ENCODE measurements at places on chromosomes 13 and 19.

- DNase-seq = no peak
These were observed 366.8 kb downstream of the DCT start for GRCh38 chr13:94112731-94113130.

DNA sequence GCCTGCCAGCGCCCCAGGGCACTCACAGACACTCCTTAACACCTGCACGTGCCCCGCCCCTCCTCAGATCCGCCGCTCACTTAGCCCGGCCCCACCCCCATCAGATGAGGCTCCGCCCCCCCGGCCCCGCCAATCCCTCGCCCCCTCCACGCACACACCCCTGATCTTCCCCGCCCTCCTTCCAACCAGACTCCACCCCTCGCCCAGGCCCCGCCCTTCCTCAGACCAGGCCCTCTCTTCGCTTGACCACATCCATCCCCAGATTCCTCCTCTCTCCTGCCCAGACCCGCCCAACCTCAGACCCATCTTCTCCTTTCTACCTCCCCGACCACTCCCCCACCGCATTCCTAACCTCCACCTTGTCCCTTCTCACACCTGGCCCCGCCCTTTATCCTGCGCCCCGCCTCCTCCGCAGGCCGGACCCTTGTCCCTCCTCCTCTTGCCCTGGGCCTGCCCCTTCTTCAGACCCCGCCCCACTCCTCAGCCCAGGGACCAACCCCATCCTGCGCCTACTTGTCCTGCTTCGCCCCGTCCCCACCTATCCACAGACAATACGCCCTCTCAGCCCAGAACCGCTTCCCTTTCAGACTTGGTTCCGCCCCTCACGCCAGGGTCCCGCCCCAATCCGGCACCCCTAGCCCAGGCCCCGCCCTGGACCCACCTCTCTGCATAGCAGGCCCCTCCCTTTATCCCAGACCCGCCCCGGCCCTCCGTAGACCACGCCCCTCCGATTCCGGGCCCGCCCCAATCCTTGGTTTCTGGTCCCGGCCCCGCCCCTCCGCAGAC lies 452 bp upstream of the KLHL26 start:
- peak; percentile 96 for DNase-seq

DNA sequence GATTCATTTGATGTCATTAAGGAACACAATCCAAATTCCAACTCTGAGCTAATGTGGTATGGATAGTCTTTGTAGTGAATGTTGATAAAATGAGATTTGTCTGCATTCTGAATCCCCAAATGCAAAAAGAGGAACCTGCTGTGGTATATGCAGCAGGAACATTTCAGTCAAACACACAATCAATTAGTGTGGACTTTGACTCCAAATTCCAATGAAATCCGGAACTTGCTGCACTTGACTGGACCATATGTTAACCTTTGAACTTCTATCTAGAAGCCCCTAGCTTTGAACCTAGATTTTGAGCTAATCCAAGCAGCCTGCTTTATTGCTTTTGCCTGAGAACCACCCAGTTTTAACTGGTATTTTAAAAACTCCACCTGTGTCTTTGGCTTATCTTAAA lies 341.3 kb downstream of the SPRY2 start:
- no peak for DNase-seq

DNA sequence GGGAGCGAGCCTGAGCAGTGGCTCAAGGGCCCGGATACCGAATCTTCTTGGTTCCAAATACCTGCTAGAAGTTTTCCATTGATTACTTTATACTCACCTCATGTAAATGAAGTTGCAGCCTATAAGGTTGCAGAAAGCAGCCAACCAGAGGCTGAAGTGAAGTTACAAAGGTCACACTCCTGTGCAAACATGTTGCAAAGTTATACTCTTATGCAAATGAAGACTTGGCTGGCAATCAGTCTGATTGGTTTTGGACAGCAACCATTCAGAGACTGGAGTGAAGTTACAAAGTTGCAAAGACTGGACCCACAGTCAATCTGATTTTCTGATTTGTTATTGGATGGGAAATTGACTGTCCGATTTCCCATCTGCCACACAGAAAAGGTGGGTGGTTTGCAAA lies 152.5 kb downstream of the GGACT start:
- no peak for DNase-seq

- DNase-seq = no peak
These were observed 32.2 kb downstream of the RCBTB2 start for GRCh38 chr13:48500652-48501197.

GRCh38 chr13:34751492-34751891 lies 190.6 kb upstream of the NBEA start:
- no peak for DNase-seq

- DNase-seq = no peak
These were observed 62.3 kb downstream of the KCTD15 start for GRCh38 chr19:33859016-33859415.

GRCh38 chr13:71524613-71525304 lies 342.2 kb downstream of the DACH1 start:
- DNase-seq = no peak

DNA sequence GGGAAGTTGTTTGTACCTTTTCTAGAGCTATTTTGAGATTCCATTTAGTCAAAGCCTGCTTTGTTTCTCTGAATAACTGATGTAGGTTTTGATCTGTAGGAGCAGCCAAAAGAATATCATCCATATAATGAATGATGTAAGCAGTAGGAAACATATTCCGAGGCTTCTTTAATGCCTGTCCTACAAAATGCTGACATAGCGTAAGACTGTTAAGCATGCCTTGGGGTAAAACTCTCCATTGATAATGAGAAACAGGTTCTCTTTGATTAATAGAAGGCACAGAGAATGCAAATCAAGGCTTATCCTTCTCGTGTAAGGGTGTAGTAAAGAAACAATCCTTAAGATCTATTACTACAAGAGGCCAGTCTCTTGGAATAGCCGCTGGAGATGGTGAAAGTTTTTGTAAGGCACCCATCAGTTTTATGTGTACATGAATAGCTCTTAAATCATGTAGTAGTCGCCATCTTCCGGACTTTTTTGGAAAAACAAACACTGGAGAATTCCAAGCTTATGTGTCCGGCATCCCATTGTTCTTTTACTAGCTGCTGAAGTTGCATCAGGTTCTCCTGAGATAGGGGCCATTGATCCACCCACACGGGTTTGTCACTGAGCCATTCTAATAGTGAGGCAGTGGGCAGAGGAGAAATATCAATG lies 13.5 kb downstream of the FPR3 start:
- no peak for DNase-seq

GRCh38 chr13:66835040-66835628 lies 395.0 kb downstream of the PCDH9 start:
- DNase-seq = no peak

GRCh38 chr19:2227415-2228156 lies 8.5 kb downstream of the PLEKHJ1 start:
- no peak for DNase-seq

DNA sequence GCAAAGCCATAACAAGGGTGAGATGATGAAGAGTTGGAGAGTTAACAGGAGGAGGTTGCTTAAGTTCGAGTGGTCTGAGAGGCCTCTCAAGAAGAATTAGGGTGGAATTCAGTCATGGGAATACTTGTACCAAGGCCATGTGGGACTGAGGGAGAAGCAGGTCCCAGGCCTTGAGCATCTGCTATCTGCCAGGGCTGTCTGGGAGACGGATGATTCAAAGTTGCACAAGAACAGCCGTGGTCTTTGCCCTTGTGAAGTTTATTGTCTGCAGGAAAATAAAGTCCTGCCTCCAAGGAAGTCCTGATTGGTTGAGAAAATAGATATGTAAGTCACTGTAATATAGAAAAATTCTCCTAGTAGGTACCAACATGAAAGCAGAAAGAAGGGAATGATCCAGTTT lies 178.8 kb upstream of the RFC3 start:
- no peak for DNase-seq

GRCh38 chr19:30879225-30879624 lies 470.0 kb downstream of the TSHZ3 start:
- no peak for DNase-seq

DNA sequence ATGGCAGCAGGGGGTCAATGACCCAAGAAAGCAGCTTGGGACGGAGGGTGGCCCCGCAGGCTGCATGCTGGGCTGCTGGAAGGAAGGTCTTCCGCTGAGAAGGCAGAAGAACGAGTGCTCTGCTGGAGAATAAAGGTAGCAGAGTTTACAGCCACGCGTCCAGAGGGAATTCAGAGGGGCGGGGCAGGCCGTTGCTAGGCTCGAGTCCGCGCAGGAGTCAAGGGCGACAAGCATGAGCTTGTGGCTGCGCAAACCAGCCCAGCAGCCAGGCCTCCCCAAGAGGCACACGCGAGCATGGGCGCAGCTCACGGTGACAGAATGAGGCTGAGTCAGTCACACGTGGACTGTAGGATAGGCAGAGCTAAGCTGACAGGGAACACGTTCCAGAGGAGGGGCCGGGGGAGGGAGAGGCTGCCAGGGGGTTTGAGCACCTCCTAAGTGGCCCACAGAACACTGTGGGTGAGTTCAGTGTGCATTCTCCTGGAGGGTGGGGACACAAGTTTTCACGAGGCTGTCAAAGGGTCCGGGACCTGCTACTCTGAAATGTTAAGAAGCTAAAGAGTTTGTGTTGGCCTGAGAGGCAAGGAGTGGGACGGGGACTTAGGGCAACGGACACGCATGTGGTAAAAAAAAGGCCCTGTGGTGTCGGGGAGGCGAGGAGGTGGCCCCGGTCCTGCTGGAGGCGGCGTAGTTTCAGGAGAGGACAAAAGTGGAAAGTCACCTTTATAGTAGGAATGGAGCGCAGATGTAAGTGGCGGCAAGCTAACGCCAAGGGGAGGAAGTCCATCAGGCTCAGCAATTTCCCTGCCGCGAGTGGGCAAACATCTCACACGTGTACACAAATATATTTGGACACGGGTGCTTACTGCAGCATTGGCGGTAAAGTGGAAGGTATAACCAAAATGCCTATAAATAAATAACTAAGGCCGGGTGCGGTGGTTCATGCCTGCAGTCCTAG lies 17.7 kb downstream of the RFX2 start:
- no peak for DNase-seq

DNA sequence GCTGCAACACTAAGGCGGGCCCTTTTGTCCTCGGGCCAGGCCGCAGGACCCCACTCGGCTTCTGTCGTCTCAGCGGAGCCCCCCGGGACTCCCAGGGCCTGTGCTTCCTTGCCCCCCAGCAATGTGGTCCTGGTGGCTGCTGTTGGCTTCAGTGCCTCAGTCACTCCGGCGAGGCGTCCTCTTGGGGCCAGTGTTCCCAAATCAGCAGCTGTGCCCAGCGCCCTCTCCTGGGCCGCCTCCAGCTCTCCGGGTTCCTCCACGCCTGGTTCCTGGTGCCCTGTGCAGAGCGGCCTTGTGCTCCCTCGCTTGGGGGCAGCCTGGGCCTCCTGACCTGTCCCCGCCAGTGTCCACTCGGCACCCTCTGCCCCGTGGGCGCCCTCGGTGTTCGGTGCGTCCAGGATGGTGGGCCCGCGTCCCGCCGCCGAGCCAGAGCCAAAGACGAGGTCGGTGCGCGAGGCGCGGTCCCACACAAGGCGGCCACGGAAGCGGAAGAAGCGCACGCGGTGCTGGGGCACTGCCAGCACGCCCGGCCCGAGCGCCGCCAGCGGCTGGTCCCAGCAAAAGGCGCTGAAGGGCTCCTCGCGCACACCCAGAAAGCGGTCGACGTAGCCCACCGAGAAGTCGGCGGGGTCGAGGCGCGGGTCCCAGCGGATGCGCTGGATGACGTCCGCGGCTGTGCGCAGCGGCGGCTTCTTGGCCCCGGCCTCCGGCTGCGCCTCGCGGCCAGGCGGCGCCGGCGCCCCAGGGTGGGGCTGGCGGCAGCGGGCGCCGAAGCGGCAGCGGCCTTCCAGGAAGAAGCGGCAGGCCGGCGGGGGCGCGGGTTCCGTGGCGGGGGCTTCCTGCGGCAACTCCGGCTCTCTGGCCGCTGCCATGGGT lies 685 bp downstream of the LENG9 start:
- DNase-seq = no peak

GRCh38 chr13:102310691-102311418 lies 91.0 kb downstream of the FGF14 start:
- DNase-seq = no peak

GRCh38 chr19:5102520-5102919 lies 133.6 kb downstream of the KDM4B start:
- no peak for DNase-seq

- DNase-seq = no peak
These were observed 306 bp downstream of the SUGT1 start for GRCh38 chr13:52652980-52653303.

GRCh38 chr13:31835932-31836331 lies 96.6 kb downstream of the RXFP2 start:
- DNase-seq = no peak

DNA sequence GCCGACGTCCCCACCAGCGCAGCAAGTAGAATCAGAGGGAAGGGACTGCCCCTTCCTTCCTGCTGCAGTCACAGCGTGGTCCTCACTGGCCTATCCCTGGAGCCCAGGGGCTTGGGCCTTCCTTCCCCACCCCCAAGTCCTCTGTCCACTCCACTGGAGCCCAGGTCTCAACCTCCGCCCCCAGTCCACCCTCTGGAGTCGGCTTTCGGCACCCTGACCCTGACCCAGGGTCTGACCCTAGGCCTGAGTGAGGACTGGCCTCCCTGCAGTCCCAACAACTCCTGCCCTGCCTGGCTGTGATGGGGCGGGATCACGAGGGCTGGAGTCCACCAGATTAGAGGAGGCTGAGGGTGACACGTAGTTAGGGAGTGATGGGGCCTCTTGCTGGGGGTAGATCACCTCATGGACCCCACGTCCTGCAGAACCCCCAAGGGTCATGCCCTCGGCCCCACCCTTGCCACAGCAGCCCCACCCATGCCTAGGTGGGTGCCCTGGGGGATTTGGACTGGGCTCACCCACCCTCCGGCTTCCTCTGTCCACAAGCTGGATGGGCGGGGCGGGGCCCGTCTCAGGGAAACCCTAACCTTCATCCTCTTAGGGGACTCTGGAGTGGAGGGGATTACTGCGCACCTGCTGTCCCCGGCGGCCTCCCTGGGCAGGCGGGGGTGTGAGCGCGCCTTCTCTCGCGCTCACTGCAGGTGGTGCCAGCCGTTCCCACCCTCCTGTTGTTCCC lies 3.8 kb downstream of the RAX2 start:
- DNase-seq = no peak

DNA sequence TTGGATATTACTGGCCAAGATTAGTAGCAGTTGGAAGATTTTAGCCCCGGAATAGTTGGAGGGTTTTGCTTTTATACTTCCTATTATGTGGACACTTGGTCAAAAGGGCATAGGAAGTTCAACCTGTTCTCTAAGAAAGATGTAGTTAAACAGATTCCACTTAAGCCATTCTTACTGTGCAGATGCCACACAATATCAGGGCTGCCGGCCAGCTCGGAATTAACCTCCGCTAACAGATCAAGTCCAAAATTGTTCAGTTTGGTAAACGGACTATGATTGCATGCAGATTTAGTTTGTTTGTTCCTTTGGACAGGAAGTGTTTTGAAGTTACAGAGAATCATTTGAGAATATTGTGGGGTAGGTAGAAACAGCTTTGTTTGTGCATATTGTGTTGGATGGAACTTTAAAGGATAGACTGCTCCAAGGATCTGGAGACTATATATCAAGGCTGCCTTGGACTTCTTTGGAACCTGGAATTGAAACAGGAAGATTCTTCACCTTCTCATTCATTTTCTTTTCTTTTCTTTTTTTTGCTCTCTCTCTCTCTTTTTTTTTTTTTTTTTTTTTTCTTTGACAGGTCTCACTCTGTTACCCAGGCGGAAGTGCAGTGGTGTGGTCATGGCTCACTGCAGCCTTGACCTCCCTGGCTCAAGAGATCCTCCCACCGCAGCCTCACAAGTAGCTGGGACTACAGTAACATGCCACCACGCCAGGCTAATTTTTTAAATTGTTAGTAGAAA lies 5.0 kb upstream of the SPRY2 start:
- DNase-seq = no peak

GRCh38 chr19:55670280-55671053 lies 4.6 kb upstream of the EPN1 start:
- no peak for DNase-seq

- peak; percentile 97 for DNase-seq
These were observed at the start of gene ATP5F1D for GRCh38 chr19:1241417-1242095. ATP5F1D (plus strand) TSS chr19:1241751; CDS start chr19:1241851, 100 bp downstream.

- DNase-seq = no peak
These were observed 17.8 kb downstream of the ERFL start for GRCh38 chr19:41910240-41910991.
